ENCODE measurements at places on chromosomes 16 and 17.

DNA sequence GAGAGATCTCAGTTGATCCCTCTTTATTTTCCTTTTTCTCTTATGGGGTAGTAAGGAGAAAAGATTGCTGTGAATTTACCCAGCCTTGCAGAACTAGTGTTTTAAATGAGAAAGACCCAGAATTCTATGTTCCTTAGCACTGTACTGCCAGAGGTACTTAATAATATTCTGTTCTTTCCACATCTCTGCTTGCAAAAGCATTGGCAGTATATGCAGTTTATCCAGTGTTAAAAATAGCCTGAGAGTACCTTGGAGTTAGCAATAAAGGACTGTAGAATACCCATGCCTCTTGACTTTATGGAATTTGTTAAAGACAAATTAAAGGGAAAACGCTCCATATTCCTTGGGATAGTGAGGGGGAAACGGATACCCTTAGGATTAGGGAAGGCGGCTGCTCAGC lies 11.9 kb downstream of the SLC7A6 start:
- no peak for DNase-seq

- DNase-seq = no peak
Measured at GRCh38 chr17:73247726-73248125, 14.0 kb downstream of the CPSF4L start.

- DNase-seq = no peak
Measured at GRCh38 chr17:73138541-73139138, 26.2 kb upstream of the SSTR2 start.

DNA sequence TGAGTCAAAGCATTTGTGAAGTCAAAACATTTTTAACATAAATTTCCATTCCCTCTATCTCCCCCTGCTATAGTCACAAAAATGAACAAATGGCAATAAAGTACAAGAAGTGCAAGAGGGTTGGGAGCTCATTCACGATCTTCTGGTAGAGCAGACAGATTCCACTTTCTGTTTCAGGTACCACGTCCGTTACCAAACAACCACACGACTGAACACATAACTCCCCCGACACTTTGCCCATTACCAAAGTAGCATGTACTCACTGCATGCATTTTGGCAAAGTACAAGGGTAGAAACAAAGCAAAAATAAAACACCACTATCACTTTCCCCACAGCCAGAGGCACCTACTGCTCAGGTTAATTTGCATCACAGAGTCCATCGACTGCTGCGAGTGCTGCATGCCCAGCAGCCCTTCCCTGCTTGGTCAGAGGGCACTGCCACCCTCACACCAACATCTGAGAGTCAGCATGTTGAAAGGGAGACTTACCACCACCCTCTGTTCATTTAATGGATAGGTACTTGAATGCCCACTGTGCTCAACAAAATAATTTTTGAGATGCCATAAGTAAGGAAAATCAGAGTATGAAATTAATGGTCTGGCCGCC lies 150.3 kb upstream of the AXIN2 start:
- DNase-seq = no peak

DNA sequence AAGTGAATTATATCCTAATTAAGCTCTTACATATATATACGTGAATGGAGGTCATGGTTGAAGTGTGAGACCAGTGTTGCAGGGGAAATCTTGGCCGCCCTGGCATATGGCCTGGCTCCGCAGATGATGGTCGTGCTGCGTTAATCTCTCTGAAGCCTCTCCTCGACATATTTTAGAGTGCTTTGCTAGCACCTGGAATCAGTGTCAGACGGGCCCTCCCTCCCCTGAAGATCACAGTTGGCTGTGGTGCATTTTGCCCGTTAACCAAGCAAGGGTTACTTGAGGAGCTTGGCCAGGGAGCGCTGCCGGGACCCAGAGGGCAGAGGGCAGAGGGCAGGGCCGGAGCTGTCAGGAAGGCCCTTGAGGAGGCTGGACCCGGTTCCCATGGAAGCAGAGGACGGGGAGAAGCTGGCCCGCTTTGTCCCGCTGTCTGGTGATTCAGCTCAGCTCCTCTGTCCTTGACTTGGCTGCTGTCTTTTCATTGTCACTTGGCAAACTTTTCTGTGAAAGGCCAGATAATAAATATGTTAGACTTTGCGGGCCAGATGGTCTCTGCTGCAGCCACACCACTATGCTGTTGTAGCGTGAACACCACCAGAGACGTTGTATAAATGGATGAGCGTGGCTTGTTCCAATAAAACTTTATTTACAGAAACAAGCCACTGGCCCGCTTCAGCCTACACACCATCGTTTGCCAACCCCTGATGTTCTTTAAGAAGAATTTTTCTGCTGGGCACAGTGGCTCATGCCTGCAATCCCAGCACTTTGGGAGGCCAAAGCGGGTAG lies 32.3 kb downstream of the CIBAR2 start:
- DNase-seq = no peak

DNA sequence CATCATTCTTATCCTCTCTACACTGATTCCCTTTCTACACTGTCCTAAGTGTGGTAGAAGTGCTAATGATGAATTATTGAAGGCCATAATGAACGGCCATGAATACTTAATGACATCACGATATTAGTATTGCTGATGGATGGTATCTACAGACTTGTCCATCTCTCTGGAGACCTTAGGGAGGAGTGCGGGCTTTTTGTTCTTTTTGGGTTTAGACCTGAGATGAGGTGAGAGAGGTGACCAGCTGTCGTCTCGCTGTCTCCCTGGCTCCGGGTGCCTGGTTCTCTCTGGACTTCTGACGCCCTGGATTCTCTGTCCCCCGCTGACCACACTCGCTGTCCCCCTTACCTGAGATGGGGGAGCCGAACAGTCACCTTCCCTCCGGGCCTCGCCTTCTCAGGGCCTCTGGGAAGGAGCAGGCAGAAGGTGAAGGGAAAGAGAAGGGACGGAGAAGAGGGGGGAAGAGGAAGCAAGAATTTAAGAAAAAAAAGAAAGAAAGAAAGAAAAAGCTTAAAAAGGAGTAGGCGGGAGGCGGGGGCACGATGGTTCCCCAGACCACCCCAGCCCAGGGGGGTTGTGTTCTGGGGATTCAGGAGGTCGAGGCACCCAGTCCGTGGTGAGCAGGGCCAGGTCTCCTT lies 17.1 kb downstream of the SGCA start:
- DNase-seq = no peak

GRCh38 chr17:29150161-29150560 lies 30.0 kb downstream of the MYO18A start:
- no peak for DNase-seq

GRCh38 chr16:79143026-79143425 lies 457.5 kb downstream of the MAF start:
- DNase-seq = no peak

DNA sequence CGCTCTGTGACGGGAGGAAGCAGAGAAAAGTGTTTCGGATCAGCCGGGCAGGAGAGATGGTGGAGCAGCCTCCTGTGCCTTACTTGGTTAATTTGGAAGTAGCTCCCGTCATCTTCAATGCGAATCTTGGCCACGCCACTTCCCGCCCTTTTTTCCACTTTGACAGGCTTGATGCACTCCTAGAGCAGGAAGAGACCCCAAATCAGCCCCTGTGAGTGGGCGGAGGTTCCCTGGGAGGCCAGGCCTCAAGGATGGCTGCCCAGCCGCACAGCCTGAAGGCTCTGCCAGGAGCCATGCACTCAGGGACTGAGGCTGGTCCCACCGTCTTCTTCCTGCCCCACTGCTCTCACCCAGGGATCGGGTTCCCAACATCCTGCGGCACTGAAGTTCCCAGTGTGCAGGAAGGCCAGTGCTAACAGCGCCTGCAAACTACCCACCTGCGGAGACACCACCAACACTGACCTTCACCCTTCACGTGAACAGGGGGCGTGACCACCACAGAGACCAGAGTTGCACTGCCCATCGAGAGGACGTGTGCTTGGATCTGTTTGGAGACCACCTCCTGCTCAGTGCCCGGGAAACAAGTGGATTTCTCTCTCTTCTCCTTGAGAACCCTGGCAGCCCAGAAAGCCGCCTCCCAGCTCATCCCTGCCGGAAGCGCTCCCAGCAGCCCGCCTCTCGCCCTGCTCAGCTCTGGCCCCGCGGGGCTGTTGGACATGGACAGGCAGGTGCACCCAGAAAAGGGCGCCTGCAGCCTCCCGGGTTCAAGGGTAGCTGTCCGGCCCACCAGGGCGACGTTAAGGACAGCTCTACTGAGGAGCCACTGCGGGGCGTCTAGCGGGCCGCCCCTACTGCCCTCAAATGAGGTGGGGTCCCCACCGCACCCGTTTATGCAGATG lies 988 bp downstream of the CIAO3 start:
- DNase-seq = no peak

DNA sequence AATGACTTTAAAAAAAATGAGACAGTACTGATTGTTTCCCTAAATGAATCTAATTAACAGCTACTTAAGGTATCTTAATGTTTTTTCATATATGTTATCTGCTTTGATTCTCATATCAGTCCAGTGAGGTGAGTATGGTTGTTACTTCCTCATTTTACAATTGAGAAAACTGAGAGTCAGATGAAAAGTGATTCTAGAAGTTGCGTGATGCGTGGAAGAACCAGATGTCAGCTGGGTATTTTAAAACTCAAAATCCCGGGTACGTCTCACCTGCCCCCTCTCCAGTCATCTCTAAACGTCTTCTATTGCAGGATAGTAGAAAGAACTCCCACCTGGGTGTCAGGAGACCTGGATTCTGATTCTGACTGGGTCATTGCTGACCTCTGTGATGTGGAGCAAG lies 89.2 kb downstream of the MAP2K6 start:
- peak; percentile 74 for DNase-seq

DNA sequence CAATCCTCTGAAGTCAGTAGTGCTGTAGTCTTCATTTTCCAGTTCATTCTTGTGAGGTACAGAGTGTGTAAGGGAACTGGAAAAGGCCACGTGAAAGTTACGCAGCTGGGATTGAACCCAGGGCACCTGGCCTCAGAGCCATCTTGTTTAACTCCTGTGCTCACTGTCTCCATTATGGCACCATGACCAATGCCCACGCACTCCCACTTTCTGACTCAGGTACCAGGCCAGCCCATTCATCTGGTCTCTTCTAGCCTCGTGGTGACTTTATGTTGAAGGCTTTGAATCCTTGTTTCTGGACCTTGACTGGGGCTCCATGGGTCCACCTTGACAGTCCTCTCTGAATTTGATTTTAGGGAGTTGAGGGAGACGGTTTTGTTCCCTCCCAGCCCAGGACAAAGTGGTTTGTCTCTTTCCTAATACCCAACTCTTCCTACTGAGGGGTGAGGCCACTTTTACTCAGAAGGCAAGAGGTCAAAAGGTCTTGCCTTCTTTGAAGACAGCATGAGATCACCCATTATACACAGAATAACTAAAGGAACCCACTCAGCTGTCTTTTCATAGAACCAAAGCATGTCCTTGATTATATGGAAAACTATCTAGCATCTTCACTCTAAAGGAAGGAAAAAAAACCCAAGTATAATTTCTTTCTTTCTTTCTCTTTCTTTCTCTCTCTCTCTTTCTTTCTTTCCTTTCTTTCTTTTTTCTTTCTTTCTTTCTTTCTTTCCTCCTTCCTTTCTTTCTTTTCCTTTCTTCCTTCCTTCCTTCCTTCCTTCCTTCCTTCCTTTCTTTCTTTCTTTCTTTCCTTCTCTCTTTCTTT lies 50.0 kb downstream of the OTOA start:
- no peak for DNase-seq

- DNase-seq = no peak
Measured at GRCh38 chr17:83180996-83181481, 101.6 kb downstream of the METRNL start.

- DNase-seq = no peak
Measured at GRCh38 chr17:76783146-76783545, 45.2 kb downstream of the MFSD11 start.

DNA sequence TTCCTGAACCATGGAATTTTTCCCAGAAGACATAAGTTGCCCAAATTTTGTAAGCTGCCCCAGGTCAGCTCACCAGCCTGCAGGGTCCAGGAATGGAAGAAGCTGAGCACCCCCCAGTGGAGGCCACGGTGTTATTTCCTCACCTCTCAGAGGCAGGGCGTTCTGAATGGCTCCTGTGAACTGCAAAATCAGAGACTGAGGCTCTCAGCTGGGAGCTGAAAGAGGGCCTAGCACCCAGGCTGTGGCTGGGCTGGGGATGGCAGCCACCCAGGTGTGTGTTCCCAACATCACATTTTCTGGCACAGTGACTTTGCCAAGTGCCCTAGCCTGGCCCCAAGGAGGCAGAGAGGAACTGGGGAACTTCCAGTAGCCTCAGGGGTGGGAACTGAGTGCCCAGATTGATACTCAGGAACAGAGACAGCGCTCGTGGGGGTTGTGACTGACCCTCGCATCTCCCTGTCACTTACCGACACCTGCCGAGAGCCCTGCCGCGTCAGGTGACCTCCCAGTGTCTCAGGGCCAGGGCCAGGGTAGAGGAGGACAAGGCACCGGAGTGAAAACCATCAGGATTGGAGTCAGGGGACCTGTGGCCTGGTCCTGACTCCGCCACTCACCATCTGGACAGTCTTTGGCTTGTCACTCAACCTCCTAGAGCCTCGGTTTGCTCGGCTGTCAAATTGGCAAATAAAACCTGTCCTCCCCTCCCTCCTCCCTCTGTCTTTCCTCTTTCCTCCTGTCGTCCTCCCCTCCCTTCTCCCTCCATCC lies 11.3 kb downstream of the CACNG4 start:
- DNase-seq = no peak

GRCh38 chr16:52398491-52398960 lies 148.4 kb downstream of the TOX3 start:
- DNase-seq = no peak

DNA sequence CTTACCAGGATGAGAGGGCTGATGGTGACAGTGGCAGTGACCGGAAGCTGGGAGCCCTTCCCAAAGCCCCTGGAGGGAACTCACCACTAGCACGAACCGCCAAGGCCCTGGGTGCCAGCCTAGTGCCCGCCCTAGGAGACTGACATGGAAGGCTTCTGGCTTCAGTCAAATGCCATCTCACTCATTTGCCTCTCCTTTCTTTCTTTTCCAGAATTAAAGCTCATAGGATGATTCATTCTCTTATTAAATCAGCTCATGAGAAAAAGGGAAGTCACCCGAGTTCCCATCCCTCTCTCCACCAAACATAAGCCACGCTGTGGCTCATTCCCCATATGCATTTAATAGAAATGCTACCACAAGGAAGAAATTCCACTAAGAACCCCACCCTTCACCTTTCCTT lies 12.1 kb downstream of the CUEDC1 start:
- DNase-seq = no peak

- DNase-seq = no peak
Measured at GRCh38 chr16:78823027-78823426, 723.6 kb downstream of the WWOX start.

DNA sequence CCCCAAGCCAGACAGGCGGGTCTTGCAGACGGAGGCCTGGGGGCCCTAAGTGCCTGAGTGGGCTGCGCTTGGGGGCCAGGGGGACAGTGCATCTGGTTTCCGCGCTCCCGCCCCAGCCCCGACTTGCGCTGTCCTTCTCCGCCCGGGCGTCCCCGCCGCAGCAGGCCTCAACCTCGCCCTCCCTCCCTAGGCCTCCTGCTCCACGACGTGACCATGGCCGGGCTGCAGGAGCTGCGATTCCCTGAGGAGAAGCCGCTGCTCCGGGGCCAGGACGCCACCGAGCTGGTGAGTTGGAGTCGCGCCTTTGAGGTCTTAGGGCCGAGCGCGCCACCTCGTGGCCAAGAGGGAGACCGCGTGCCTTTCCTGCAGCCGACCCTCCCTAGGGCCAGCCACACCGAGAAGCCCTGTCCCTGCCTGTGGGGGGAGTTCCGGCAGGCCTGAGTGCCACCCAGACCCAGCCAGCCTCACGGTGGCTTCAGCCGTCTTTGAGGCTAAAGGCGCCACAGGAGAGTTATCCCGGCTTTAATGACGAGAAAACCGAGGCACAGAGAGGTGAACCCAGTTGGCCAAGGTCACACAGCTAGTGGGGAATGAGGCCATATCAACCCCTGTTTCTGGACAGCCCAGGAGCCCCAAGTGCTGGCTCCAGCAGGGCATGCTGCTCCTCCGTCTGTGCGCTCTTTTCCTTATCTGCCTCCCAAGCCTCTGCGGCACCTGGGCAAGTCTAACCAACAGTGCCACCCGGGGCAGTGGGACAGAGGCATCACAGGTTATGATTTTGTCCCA lies 12.2 kb upstream of the NDRG4 start:
- DNase-seq = peak; percentile 27

All from GM12864 (cell line).